ENCODE measurements at places on chromosomes 1 and 21. TPM values are rescaled to one million over a fixed set of nuclear protein-coding genes. Genes with fewer than 3 reads are reported as not detected.

GRCh38 chr1:243416495-243416894, 160.7 kb downstream of the SDCCAG8 start:
- DNase-seq: no peak

Gene HMCN1
- total RNA-seq: 134 TPM

Gene AK2
- total RNA-seq: 196 TPM

Gene MNDA
- not detected for total RNA-seq

- peak; percentile 56 for DNase-seq
These were observed 98.7 kb upstream of the RGS1 start for GRCh38 chr1:192476802-192477298.

GRCh38 chr1:192601567-192601966, 26.0 kb downstream of the RGS1 start:
- no peak for DNase-seq

DNA sequence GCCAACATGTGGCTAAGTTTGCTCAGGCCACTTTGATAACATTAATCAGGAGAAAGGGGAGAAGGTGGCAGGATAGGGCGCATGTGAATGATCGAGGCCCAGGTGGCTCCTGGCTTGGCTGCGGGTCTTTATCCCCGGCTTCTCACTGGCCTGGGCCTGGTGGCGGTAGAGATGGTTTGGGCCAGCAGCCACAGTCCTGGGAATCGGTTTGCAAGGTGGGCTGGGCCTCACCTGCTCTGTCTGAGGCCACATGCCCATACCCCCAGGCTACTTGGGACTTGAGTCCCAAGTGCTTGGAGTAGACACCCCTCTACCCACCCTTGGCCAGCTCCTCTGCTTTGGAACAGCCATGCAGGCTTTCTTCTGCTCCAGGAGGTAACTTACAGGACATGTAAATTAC, 49.7 kb upstream of the DISP3 start:
- DNase-seq: no peak

GRCh38 chr1:26938004-26938658, 16.6 kb downstream of the NUDC start:
- DNase-seq: no peak

DNA sequence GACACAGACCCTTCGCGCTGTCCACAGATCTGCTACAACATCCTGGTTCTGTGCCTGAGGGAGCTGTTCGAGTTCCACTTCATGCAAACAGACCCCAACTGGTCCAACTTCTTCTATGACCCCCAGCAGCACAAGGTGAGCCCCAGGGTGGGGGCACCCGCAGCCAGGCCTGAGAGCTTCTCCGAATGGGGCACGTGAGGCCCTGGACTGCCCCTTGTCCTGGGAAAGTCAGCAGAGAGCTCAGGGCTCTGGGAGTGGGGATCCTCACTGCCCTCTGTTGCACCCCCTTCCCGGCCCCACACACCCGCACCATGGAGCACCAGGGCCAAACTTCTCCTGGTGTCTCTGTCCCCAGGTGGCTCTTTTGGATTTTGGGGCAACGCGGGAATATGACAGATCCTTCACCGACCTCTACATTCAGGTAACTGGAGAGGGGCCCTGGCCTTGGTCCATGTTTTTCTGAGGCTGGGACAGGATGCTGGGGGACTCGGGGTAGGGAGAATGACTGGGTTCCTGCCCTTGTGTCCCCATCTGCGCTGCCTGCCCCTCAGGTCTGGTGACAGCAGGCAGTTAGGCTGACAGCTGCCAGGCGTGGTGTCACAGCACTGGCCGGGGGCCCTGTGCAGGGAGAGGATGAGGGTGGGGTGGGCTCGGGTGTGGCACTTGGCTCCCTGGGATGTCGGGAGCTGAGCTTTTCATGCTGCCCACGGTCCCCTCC, 44.6 kb downstream of the COQ8A start:
- no peak for DNase-seq

DNA sequence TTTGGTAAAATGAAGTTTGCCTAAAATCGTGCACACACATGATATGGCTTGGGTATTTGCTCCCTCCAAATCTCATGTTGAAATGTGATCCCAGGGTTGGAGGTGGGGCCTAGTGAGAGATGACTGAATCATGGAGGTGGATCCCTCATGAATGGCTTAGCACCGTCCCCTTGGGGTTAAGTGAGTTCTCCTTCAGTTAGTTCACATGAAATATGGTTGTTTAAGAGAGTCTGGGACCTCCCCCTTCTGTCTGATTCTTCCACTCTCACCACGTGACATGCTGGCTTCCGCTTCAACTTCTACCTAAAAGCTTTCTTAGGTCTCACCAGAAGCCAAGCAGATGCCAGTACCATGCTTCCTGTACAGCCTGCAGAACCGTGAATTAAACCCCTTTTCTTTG, 58.4 kb downstream of the SIPA1L2 start:
- DNase-seq: peak; percentile 92

DNA sequence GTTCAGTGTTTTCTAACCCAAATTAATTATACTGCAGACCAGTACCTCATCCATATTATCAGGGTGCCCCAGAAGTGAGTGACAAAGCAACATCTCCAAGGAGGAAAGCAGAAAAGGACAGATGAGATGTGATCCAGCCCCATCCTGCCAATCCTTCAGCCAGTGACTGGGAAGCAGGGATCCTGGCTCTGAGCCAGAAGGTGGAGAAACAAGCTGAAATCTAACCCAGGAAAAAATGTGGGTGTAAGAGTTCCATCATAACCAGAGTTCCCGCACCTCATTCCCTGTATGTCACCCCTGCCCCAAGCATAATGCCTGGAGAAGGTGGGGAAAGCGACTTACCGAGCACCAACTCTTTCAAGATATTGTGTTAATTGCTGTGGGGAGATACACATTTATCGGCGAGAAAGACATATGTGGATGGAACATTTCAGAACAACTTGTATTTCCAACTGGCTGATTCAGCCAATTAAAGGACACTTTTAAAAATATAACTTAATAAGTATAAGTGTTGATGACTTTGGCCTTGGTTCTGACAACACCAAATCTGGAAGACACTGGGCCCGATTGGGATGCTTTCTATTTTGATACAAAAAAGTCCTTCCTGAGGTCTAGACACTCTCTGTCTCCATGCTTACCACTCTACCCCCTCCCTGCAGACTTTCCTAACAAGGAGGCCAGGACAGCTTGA, 14.9 kb downstream of the PLEKHA6 start:
- no peak for DNase-seq

- no peak for DNase-seq
These were observed 91.8 kb downstream of the UCHL5 start for GRCh38 chr1:192967211-192967877.

- DNase-seq: no peak
These were observed 20.7 kb upstream of the ADARB1 start for GRCh38 chr21:45053561-45054226.

- no peak for DNase-seq
These were observed 79.9 kb downstream of the LACTBL1 start for GRCh38 chr1:22892789-22893188.

DNA sequence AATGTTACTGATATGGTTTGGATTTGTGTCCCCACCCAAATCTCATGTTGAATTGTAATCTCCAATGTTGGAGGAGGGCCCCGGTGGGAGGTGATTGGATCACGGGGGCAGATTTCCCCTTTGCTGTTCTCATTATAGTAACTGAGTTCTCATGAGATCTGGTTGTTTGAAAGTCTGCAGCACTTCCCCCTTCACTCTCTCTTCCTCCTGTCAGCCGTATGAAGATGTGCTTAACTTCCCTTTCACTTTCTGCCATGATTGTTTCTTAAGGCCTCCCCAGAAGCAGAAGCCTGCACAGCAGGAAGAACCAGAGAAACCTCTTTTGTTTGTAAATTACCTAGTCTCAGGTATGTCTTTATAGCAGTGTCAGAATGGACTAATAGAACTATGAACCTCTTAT, 28.4 kb downstream of the TRIM33 start:
- no peak for DNase-seq

Gene PYHIN1
- total RNA-seq: not detected

All from A673 (cell line).